CD4-positive, alpha-beta T cell (primary cell): ENCODE measurements at places on chromosomes 1 and 21.

- peak; percentile 43 for DNase-seq
These were observed 9.0 kb downstream of the FAM20B start for GRCh38 chr1:179034720-179035119.

DNA sequence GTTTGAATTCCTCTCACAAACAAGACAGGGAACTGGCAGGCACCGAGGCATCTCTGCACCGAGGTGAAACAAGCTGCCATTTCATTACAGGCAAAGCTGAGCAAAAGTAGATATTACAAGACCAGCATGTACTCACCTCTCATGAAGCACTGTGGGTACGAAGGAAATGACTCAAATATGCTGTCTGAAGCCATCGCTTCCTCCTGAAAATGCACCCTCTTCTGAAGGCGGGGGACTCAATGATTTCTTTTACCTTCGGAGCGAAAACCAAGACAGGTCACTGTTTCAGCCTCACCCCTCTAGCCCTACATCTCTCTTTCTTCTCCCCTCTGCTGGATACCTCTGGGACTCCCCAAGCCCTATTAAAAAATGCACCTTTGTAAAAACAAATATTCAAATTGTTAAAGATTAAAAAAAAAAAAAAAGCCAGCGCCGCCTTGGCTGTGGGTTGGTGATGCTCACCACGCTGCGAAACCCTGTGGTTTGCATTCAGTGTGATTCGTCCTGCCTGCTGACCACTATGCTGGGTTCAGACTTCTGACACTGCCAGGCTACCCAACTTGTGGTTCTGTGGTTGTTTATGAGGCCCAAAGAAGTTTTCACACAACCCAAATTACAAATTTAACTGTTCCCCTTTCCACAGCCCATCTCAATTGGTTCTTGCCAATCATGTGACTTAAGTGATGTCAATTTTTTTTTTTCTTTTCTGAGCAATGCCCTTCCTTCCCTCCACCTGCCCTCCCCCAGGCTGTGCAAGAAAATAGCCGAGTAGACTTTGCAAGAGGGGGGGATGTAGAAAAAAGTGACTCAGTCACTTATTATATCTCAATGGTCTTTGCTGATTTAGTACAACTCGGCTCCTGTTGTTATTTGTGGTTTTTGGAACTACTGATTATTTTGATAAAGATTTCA is at the start of gene RUNX1:
Gene RUNX1 (minus strand): TSS at position 597 of the 912 bp plus-strand sequence.
- DNase-seq: peak; percentile 92

DNA sequence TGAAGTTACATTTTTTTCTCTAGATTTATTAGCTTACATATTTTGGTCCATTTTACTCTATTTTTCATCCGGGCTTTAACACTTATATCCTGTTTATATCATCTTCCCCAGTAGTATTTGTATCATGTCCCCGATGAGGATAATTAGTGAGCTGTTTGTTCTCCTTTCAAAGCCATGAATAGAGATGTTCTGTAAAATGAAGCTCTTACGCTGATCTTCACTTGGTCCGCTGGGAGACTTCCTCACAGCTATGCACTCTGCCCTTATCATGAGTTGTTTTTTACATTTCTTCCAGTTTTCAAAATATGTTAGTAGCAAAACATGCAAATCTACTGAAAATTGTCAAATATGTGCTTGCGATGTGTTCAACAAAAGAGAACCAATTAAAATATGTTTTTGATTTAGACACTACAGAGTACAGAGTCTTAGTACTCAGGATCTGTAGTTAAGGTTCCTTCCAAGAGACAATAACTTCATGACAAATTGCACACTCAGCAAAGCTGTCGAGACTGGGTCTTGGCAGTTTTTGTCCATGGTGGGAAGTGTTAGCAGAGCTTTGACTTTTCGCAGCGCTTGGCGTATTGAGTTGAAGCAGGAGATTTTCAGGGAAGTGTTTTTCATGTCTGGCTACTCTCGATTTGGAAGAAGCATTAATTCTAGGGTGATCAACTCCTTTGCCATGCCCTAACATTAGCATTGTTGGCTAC is 292.0 kb upstream of the ADAMTS5 start:
- DNase-seq: no peak

DNA sequence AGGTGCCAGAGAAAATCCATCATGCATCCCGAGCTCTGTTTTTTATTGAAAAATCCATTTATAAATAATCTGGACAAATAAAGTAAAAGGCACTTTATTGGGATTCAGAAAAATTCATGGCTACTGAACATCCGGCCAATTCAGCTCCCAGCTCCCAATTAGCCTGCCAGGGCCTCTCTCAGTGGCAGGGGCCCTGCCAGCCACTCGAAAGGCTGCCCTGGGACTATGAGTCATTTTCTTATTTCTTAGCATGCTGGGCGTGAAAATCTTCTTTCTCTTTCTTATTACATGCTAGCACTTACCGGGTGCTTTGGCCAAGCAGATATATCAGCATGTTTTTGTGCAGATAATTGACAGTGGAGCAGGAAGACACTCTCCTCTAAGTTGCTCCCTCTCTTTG is 283.3 kb downstream of the CAMTA1 start:
- DNase-seq: no peak

DNA sequence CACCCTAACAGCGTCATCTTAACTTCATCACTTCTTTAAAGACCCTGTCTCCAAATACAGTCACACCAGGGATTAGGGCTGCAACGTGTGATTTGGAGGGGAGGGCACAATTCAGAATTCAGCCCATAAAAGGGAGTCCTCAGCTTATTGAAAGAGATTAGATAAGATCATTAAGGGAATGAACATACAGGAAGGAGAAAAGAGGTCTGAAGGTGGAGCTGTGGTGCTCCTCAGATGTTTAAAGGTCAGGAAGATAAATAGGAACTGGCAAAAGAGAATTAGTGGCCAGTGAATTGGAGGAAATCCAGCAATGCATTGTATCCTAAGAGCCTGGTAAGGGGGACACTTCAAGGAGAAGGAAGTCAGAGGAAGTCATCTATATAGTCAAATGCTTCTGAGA is 113.5 kb downstream of the PROX1 start:
- no peak for DNase-seq

DNA sequence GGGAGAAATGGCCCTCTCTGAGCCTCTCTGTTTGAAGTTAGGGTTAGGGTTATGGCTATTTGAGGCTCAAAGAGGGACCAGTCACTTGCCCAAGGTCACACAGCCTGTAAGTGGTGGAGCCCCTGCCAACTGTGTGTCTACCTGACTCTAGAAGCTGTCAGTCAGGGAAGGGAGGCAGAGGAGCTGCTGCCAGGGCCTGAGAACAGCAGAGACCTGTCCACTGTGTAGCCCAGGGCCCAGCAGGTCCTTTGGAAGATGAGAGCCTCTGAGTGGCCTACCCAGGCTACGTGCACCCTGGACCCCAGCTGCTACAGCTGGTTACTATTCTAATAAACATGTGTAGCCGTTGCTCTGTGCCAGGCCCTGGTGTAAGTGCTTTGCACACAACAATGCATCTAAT is 15.1 kb upstream of the EDN2 start:
- DNase-seq: no peak

DNA sequence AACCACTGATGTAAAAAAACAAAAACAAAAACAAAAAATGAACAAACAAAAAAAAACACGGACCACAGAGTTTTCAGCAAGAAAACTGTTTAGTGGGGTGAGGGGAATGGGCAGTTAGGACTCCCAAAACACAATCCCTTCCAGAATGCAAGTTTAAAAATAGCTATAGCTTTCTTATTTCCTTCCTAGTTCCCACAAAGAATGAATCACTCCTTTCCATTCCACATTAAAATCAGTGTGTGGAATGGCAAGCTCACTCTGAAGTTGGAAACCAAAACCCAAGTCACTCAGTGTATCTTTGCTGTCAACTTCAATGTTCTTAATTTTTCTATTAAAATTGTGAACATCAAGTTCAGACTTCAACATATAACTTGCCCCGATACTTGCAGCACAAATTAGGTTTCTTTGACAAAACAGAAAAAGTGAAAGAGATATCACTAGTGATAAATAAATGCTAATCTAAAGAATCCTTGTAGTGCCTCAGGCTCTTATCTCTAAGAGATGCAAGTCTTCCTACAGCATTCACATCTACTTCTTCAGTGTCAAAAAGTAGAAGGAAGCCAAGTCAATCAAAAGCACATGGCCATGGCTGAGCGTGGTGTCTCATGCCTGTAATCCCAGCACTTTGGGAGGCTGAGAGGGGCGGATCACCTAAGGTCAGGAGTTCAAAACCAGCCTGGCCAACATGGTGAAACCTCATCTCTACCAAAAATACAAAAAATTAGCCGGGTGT is 45.5 kb downstream of the TOR3A start:
- no peak for DNase-seq

DNA sequence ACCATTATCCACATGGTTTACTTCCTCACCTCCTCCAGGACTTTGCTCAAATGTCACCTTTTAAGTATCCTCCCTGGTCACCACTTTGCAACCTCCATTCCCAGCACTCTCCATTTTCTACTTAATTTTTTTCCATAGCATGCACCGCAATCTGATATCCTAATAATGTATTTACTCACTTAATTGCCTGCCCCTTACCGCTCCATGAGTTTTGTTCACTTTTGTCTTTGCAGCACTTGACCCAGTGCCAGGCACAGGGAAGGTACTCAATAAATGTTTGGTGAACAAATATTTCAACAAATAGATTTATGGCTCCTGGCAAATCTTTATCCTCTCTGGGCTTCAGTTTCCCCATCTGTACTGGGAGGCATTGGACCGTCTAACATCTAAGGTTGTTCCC is 53.6 kb downstream of the UBE2T start:
- DNase-seq: no peak

DNA sequence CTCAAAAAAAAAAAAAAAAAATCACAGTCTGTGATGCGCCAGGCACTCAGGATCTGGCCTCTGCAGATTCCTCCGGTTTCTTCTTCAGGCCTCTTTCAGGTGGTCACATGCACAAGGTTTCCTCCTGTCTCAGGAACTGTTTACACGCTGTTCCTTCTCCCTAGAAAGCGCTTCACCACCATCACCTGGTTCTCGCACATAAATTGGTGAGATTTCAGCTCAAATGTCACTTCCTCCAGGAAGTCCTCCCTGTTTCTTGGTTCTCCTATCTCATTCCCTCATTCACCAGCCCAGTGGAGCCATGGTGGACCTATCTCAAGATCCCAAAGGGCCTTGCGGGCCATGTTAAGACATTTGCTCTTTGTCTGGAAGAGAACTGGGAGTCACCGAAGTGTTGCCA is 26.7 kb downstream of the HMGN2 start:
- DNase-seq: no peak

DNA sequence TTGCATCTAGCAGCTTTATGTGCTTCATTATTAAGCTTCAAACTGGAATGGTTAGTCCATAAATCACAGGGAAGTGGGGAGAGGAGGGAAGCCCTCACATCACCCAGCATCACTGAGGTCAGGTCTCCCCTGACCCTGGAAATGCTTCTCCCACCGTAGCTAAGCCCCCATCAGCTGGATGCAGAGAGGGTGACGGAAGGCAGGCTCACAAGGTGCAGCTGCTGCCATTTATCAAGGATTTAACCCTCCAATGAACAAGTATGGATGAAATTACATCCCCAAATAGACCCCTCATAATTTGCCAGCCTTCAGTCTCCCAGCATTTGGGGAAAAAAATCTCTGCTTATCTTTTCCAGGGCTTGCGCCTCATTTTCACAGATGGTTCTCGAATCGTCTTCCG is 60.8 kb downstream of the PGM1 start:
- DNase-seq: no peak

- peak; percentile 25 for DNase-seq
These were observed 48.5 kb upstream of the ACOT11 start for GRCh38 chr1:54499360-54500106.

DNA sequence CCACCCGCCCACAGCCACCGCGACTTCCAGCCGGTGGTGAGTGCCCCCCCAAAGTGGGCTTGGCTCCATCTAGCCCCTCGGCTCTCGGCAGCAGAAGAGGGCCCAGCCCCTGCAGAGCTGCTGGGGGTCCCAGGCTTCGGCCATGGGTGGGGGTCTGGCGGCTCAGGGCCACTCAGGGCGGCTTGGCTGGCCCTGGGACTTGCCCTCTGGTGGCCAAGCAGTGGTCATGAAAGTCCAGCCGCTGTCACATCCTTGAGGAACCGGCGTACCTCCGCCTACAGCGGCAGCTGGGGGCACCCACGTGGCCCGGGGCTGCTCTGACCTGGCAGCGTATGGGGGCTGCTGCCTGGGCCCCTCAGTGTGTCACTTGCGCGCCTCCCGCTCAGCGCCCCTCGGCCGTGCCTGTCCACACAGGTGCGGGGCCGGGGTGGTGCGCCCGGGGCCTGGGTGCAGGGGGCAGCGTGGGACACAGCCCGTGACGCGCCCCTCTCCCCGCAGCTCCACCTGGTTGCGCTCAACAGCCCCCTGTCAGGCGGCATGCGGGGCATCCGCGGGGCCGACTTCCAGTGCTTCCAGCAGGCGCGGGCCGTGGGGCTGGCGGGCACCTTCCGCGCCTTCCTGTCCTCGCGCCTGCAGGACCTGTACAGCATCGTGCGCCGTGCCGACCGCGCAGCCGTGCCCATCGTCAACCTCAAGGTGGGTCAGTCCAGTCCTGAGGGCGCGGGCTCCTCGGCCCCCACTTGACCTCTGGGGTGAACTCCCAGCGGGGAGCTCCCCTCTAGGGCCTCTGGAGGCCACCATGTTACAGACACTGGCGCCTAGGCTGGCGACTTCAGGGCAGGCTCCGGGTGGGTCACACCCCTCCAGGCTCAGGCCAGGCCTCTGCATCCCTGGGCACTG is 32.4 kb downstream of the SLC19A1 start:
- no peak for DNase-seq

DNA sequence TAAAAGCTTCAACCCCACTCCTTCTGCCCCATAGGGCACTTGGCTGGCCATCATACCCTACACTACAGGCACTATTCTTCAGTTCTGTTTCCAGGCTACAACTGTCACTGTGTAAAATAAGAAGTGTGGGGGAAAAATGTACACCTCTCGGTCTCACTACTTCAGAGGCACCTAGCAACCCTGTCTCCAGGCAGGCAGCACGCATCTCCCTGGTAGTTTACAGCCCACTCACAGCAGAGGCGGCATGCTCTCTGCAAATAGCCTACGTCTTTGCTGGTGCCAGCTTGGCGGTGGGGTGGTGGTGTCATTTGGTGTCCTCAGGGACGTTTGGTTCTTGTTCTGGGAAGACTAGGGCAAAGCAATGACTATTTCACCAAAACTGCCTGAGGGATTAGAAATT is 48.2 kb upstream of the BTG3 start:
- DNase-seq: no peak

GRCh38 chr1:32702599-32703478 is at the start of gene SYNC:
TSS of gene SYNC (minus strand) at chr1:32702770. CDS start at chr1:32702660, 110 bp downstream.
- no peak for DNase-seq

DNA sequence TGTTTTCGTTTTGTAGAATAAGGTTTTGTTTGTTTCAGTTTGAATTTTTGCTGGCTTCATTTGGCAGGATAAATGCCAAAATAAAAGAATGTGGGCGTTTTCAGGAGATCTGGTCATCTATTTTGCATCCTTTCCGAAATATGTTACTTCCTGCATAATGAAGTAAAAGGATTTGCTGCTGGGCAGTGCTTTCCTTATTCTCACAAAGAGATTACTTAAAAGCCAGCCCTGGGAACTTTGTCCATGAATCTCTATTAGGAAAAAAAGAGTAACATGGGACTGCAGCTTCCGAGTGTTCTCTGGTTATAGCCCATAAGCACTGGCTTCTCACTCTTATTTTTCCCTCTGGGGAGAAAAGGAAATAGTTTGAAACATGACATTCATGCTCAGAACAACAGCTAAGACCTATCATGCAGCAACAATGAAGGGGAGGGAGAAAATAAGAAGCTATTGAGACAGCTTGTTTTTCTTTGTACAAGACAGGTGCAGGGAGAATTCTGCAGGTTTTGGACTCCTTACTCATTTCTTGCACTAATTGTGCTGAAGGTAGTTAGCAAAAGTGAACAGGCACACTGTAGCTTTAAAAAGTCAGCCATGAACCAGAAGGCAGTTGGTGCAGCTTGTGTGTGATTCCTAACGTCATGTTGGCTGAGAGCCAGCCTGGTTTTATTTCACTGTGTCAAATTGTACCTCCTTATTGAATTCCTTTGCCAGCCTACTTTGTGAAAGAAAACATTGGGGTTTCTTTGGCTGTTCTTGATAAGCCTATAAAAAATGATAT is at the start of gene SAMD13:
Gene SAMD13 (plus strand): TSS at position 705 of the 781 bp plus-strand sequence. CDS start 1,527 bp downstream, outside the sequence.
- DNase-seq: peak; percentile 54
